ENCODE measurements at places on chromosomes 6 and 20. TPM values are rescaled to one million over a fixed set of nuclear protein-coding genes. Genes with fewer than 3 reads are reported as not detected.

DNA sequence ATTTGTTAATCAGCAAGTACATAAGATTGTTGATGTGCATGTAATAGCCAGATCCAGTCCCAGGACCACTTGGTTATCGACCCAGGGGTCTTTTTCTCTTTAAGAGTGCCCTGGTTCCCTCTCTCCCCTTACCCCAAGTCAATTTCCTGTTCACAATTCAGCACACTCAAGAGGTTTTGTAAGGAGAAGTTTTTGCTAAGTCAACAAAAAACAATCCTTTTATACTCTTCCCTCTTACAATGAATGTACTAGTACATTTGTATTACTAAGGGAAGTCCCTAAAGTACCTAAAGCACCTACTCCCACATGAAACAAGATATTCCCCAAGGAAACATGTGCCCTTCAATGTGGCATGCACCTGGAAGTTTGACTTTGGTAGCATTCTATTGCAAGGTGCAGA lies 1.6 kb upstream of the NT5DC1 start:
- no peak for DNase-seq
- peaks cover 3% of the 10 kb centered on the region for H3K4me1 ChIP-seq
- H3K36me3 ChIP-seq: no peaks in the 10 kb centered on the region
- no peak overlapping the region for H3K4me3 ChIP-seq
- no peak overlapping the region for H3K27ac ChIP-seq

DNA sequence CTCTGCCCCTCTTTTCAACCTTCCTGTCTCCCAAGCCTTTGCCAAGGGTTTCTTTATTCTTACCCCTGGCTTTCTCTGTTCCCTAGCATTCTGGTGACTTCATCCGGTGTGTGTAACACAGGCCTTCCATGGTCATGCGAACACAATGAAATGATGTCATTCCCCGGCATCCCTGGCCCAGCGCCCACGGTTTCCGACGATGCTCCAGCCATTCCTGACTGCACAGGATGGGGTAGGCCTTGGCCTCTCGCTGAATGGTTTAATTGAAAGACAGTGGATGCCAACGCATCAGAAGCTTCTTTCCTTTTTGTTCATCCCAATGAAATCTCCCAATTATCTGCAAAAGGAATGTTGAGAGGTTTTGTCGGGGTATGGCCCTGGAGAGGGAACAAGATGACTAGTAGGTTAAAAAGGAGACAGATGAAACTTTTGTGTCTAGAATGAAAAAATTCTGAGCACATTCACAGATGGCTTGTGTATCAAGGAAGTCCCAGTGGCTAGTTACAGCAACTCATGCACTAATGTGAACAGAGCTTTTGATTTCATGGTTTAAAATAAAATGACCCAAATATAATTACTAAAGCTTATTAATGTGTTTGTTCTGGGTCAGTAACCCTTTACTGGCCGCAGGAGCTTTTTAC lies 655.0 kb downstream of the QKI start:
- no peaks in the 10 kb centered on the region for H3K27me3 ChIP-seq
- H3K36me3 ChIP-seq: no peaks in the 10 kb centered on the region
- no peak for DNase-seq

Gene GABRR1
- polyA plus RNA-seq: not detected

DNA sequence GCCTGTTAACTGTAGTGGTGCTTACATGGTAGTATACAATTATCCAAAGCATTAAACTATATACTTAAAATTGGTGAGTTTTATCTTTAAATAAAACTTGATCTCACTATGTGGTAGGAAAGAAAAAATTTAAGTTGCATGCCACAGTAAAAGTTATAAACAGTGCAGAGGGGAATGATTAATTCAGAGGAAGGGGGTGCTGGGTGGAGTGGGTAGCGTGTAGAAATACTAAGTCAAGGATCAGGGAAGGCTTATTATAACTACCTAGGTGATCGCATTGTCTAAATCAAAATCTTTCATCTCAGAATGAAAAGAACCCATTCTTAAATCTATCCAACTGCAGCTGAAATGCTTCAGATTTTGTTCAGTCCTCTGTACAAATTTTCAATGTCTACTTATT lies 428.3 kb downstream of the ADGRB3 start:
- no peaks in the 10 kb centered on the region for H3K36me3 ChIP-seq
- H3K4me1 ChIP-seq: no peaks in the 10 kb centered on the region
- no peak for DNase-seq
- H3K27ac ChIP-seq: no peak overlapping the region
- H3K4me3 ChIP-seq: no peak overlapping the region

DNA sequence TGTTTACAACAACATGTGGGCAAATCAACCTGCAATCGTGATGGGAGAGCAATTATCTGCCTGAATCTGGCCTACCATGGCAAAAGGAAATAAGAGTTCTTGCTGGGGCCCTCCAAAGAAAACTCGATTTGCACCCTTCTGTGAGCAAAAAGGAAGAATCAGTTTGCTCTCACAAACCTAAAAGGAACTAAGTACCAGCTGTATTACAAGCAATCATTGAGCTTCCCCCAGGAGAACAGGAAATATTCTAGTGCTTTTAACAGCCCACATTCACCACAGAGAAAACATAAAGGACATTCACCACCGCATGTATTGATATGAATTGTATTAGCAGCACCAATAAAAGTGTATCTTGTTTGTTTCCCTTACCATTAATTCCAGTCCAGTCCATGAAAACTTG lies 75.0 kb downstream of the MBOAT1 start:
- no peaks in the 10 kb centered on the region for H3K36me3 ChIP-seq
- no peaks in the 10 kb centered on the region for H3K27me3 ChIP-seq
- no peak for DNase-seq
- H3K4me1 ChIP-seq: no peaks in the 10 kb centered on the region

GRCh38 chr6:89618026-89618425 lies 20.5 kb downstream of the LYRM2 start:
- no peaks in the 10 kb centered on the region for H3K4me1 ChIP-seq
- H3K27ac ChIP-seq: no peak overlapping the region
- H3K36me3 ChIP-seq: no peaks in the 10 kb centered on the region
- DNase-seq: no peak

GRCh38 chr6:124436803-124437202 lies 525.4 kb upstream of the RNF217 start:
- no peaks in the 10 kb centered on the region for H3K36me3 ChIP-seq
- DNase-seq: no peak
- no peak overlapping the region for H3K4me3 ChIP-seq
- H3K4me1 ChIP-seq: peaks cover 4% of the 10 kb centered on the region
- H3K27me3 ChIP-seq: no peaks in the 10 kb centered on the region
- H3K27ac ChIP-seq: no peak overlapping the region

- no peaks in the 10 kb centered on the region for H3K36me3 ChIP-seq
- H3K4me3 ChIP-seq: no peak overlapping the region
- no peaks in the 10 kb centered on the region for H3K27me3 ChIP-seq
- no peak for DNase-seq
- no peak overlapping the region for H3K27ac ChIP-seq
Observed at GRCh38 chr6:48078120-48078519, 32.9 kb downstream of the PTCHD4 start.

DNA sequence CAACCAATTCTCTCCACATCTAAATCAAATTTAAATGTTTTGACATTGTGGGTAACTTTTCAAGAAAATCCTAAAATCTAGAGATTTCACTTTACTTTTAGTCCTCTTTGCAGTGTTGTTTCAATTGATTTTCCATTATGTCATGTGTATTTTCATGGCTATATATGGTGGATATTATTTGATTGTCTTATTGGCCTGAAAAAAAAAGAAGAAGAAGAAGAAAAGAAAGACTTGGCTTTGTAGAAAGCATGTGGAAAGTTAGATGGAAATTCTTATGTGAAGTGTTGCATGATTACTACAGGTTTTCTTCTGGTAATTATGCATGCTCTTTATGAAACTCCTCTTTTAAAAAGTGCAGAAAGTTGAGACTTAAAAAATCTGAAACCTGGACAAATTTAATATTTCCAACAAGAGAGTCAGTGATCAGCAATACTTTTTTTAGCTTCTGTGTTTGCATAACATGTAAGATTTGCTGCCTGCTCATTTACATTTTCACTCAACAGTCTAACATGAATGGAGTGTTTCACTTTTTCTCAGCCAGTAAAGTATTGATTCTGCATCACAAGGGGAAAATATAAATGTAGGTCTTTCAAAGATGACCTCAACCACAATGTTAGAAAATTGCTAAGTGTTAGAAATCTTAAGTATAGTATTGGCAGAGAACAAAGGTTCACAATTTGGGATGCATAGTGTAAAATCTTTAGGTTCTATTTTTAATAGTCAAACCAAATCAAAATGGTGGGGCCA lies 438.7 kb downstream of the BCKDHB start:
- no peak overlapping the region for H3K4me3 ChIP-seq
- no peaks in the 10 kb centered on the region for H3K4me1 ChIP-seq
- H3K27ac ChIP-seq: no peak overlapping the region
- H3K36me3 ChIP-seq: no peaks in the 10 kb centered on the region
- no peak for DNase-seq
- H3K27me3 ChIP-seq: no peaks in the 10 kb centered on the region

GRCh38 chr6:142744836-142745235 lies 200.1 kb downstream of the HIVEP2 start:
- no peaks in the 10 kb centered on the region for H3K4me1 ChIP-seq
- H3K27me3 ChIP-seq: no peaks in the 10 kb centered on the region
- H3K27ac ChIP-seq: no peak overlapping the region
- H3K36me3 ChIP-seq: no peaks in the 10 kb centered on the region

DNA sequence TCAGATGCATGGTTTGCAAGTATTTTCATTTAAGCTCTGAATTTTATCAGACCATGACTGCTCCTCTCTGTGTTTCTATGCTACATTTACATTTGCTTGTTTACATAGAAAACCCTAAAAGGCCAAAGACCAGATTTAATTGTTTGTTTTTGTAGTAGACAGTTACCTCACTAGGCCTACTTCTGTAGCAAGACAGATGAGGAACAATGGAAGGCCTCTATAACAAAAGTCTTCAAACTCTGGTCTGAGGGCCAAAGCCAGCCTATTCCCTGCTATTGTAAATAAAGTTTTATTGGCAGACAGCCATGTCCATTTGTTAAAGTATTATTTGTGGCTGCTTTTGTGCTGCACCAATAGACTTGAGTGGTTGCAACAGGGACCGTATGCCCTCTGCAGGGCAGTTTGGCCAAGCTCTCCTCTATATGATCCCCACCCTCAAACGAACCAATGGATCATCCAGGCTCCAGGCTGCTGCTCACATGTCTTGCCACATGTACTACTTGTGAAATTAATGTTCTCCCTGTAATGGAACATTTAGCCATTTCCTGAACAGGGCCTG lies 182.0 kb downstream of the DOK5 start:
- H3K27me3 ChIP-seq: no peaks in the 10 kb centered on the region
- no peaks in the 10 kb centered on the region for H3K36me3 ChIP-seq
- no peak overlapping the region for H3K27ac ChIP-seq
- peaks cover 11% of the 10 kb centered on the region for H3K4me1 ChIP-seq
- no peak overlapping the region for H3K4me3 ChIP-seq

DNA sequence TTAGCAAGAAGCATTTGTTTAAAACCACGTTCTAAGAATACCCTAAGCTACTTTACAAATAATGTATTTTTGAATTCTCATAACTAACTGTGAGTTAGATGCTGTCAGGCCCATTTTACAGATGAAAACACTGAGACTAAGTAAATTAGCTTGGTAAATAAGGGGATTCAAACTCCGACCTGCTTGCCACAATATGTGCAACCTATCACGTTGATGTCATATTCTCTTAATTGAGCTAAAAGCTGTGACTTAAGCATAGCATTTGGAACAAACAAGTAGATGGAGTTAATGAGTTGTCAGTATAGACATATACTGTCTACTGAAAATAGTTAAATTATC lies 9.4 kb upstream of the PERP start:
- peaks cover 13% of the 10 kb centered on the region for H3K4me1 ChIP-seq
- DNase-seq: no peak
- no peaks in the 10 kb centered on the region for H3K27me3 ChIP-seq
- no peaks in the 10 kb centered on the region for H3K36me3 ChIP-seq
- no peak overlapping the region for H3K27ac ChIP-seq

Gene PAX1
- polyA plus RNA-seq: not detected

DNA sequence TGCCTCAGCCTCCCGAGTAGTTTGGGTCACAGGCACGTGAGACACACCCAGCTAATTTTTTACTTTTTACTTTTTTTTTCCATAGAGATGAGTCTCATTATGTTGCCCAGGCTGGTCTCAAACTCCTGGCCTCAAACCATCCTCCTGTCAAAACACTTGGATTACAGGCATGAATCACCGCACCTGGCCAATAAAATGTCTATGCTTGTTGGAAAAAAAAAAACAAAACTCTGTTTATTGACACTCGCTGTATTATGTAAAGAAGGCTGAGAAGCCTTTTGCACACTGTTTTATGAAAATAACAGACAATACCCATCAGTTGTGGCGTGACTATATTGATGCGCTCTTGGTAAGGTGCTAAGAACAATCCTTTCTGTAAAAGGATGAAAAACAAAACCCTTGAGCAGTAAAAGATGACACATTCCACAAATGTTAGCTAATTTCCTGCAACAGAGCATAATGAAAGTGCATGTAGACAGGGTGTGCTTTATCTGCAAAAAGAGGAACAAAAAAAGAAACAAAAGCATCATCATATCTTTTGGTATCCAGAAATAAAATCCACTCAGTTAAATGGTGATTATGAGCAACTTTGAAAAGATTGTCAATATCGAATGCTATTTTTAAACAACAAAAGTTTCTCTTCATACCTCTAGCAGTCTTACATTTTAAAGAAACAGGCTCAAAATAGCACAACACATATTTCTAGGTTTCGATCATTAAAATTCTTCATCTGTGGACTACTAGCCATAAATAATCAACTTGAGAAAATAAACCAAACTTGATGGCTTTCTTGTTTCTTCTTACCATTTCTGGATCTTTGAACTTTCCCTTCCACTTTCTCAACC lies 108.3 kb upstream of the PHACTR1 start:
- H3K4me1 ChIP-seq: no peaks in the 10 kb centered on the region
- H3K27me3 ChIP-seq: peaks cover 3% of the 10 kb centered on the region
- H3K27ac ChIP-seq: no peak overlapping the region
- H3K4me3 ChIP-seq: no peak overlapping the region
- H3K36me3 ChIP-seq: no peaks in the 10 kb centered on the region

- H3K4me3 ChIP-seq: no peak overlapping the region
- H3K27me3 ChIP-seq: no peaks in the 10 kb centered on the region
- no peak overlapping the region for H3K27ac ChIP-seq
- H3K36me3 ChIP-seq: no peaks in the 10 kb centered on the region
- no peaks in the 10 kb centered on the region for H3K4me1 ChIP-seq
Observed at GRCh38 chr20:23257848-23258746, 92.5 kb upstream of the NXT1 start.

Gene LGSN
- polyA plus RNA-seq: not detected

Gene CPNE5
- polyA plus RNA-seq: 51.6 TPM

GRCh38 chr6:25217829-25218228 lies 61.3 kb upstream of the CARMIL1 start:
- no peak for DNase-seq
- no peaks in the 10 kb centered on the region for H3K36me3 ChIP-seq
- no peaks in the 10 kb centered on the region for H3K27me3 ChIP-seq
- no peaks in the 10 kb centered on the region for H3K4me1 ChIP-seq
- no peak overlapping the region for H3K4me3 ChIP-seq
- no peak overlapping the region for H3K27ac ChIP-seq

Measured in cardiac muscle cell (in vitro differentiated cells and primary cell).